ENCODE measurements at places on chromosomes 4 and X. TPM values are rescaled to one million over a fixed set of nuclear protein-coding genes. Genes with fewer than 3 reads are reported as not detected.

DNA sequence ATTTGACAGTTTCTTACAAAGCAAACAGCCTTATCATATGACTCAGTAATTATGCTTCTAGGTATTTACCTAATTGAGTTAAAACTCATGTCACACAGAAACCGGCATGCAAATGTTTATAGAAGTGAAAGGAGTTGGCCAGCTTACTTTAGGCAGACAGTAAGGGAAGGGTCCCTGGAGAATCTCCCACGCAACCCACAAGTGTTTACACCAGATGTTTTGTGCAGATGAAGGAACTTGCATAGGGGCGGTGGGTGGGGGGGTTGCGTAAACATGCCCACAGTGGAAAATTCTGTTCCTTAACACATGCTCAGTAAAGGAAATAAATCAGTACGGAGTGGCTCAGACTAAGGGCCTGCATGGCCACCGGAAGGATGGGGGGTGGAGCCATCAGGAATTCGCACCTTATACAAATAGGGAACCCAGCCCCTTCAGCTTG is 330.5 kb upstream of the AADAT start:
- H3K27me3 ChIP-seq = no peaks in the 10 kb centered on the region
- DNase-seq = no peak
- H3K36me3 ChIP-seq = no peaks in the 10 kb centered on the region
- no peak overlapping the region for H3K27ac ChIP-seq
- H3K4me3 ChIP-seq = no peak overlapping the region

- no peak overlapping the region for H3K4me3 ChIP-seq
- H3K27me3 ChIP-seq = no peaks in the 10 kb centered on the region
- no peak for DNase-seq
- no peak overlapping the region for H3K27ac ChIP-seq
Measured at GRCh38 chrX:16516232-16516876, 133.6 kb upstream of the S100G start.

SH2D1A gene
- not detected for total RNA-seq

ASB5 gene
- not detected for total RNA-seq

- H3K27me3 ChIP-seq = no peaks in the 10 kb centered on the region
- H3K4me1 ChIP-seq = peaks cover 12% of the 10 kb centered on the region
- H3K27ac ChIP-seq = no peak overlapping the region
- DNase-seq = peak; percentile 26
- H3K36me3 ChIP-seq = no peaks in the 10 kb centered on the region
Measured at GRCh38 chr4:139887962-139888735, 222.5 kb downstream of the MGST2 start.

GAGE12H gene
- total RNA-seq = not detected

DNA sequence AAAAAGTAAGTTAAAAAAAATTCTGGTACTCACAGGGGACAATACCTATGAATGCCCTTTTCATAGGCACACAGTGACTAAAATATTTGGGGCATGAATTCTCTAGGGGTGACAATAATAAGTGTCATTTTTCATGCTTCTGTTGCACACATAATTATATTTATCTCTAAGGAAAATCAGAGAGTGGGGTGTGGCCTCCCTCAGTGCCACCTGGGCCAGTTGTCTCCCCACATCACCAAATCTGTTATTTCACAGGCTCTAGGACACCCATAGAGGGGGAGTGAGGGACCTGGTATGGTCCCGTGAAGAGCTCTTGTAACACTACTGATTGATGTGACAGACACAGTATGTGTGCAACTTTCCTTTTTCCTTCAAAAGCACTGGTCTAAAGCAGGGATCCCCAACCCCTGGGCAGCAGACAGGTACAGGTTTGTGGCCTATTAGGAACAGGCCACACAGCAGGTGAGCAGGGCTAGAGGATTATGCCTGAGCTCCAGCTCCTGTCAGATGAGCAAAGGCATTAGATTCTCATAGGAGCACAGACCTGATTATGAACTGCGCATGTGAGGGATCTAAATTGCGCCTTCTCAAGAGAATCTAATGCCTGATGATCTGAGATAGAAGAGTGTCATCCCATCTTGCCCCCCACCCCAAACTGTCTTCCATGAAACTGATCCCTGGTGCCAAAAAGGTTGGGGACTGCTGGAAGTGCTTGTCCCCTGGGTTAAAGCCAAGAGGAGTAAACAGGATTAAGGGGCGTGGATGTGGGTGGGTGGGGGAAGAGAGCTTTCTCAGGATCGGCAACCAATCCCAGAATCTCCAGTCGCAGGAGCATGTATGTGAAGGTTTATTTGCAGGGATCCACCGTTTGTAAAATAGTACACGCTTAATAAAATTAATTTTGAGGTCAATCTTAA is 856 bp downstream of the SLC9B1 start:
- DNase-seq = peak; percentile 27
- H3K27me3 ChIP-seq = no peaks in the 10 kb centered on the region
- H3K4me1 ChIP-seq = no peaks in the 10 kb centered on the region

Data from GM23338 (cell line).